Stimulated activated CD8-positive, alpha-beta memory T cell treated with anti-CD3 and anti-CD28 coated beads, Interleukin-15, amount 100 ng/mL, for 24 hours (primary cell): ENCODE measurements at places on chromosomes 5 and 9.

GRCh38 chr9:79824265-79824664 lies 252.5 kb downstream of the TLE4 start:
- no peak for DNase-seq

- DNase-seq: no peak
Observed at GRCh38 chr9:92616199-92616641, 53.7 kb downstream of the IPPK start.

GRCh38 chr5:113375480-113376060 lies 59.2 kb downstream of the TSSK1B start:
- DNase-seq: no peak

GRCh38 chr9:120353506-120353905 lies 226.5 kb downstream of the CDK5RAP2 start:
- DNase-seq: no peak

DNA sequence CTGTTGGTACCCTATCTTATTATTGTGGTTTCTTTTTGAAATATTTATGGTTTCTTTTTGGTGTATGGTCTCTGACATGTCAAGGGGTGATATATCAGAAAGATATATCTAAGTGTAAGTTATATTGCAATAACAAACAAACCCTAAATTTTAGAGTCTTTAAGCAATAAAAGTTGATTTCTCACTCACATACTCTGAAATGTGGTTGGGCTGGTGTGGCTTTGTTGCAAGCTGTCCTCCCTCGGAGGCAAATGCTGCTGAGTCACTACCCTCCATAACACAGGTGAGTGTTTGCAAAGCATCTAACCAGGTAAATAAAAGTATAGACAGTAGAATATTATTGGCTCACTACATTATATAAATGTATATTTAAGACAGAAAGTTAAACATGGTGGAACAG lies 253.2 kb downstream of the CDH18 start:
- DNase-seq: no peak

DNA sequence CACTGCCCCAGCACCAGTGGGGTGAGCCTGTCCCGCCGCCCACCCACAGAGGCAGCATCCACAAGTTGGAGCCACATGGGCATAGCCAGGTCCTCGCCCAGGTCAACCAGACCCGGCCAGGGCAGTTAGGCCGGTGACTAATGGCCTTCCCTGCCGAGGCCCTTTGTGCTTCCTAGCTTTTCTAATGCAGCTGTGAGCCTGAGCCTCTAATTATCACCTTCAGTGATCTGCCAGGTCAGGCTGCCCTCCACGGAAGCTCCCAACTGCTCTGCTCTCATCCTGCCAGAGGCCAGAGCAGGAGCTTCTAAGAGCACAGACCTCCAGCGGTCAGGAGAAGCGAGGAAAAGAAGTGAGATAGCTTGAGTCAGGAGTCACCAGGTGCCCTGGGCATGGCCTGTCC lies 87.1 kb upstream of the PPP1R26 start:
- DNase-seq: no peak

DNA sequence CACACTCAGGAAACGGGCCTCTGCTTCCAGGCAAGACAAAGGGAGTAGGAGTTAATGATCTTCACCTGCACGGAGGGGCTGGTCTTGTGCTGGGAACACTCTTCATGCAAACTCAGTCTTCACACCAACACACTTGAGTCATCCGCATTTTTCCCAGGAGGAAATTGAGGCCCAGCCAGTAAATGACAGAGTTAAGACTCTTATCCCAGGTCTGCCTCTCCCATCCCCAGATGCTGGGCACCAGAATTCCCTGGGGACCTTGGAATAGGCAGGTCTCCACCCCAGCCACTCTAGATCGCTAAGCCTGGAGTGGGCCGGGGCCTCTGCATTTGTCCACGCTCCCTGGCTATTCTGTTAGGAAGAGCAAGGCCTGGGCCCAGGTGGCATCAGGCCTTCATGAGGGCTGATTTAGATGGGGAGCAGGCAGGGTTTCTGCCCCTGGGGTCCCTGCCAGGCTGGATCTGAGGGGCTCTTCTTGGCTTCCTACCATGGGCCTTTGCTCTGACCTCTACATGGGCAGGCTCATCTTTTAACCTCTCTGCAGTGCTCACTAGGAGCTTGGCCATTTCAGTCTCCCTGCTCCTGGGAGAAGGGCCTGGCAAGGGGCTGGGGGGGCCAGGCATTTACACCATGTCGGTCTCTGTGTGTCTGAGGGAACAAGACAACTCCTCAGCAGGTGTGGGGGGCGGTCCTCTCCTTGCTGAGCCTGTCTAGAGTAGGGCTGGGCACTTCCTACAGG lies 77.3 kb downstream of the AMBP start:
- no peak for DNase-seq

GRCh38 chr5:122774519-122774860 lies 390 bp upstream of the SNX2 start:
- DNase-seq: no peak

DNA sequence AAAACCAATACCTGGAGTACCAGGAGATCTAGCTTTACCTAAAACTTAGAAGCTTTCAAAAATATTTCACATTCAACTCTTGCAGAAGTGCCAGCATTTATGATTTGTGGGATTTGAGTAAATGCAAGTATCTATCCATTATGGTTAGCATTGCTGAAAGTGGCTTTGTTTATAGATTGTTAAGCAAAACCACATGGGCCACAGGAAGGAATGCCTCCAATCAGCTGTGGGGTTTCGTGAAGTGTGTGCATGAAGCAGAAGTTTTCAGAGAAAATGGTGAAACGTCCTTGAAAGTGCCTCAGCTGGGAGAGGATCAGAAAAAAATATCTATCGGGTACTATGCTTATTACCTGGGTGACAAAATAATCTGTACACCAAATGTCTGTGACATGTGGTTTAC lies 4.2 kb downstream of the LECT2 start:
- DNase-seq: no peak

- no peak for DNase-seq
Observed at GRCh38 chr5:130286971-130287370, 382.7 kb downstream of the CHSY3 start.

- DNase-seq: no peak
Observed at GRCh38 chr5:111948092-111948841, 191.3 kb upstream of the NREP start.

- DNase-seq: no peak
Observed at GRCh38 chr9:3514786-3515185, 11.0 kb downstream of the RFX3 start.

DNA sequence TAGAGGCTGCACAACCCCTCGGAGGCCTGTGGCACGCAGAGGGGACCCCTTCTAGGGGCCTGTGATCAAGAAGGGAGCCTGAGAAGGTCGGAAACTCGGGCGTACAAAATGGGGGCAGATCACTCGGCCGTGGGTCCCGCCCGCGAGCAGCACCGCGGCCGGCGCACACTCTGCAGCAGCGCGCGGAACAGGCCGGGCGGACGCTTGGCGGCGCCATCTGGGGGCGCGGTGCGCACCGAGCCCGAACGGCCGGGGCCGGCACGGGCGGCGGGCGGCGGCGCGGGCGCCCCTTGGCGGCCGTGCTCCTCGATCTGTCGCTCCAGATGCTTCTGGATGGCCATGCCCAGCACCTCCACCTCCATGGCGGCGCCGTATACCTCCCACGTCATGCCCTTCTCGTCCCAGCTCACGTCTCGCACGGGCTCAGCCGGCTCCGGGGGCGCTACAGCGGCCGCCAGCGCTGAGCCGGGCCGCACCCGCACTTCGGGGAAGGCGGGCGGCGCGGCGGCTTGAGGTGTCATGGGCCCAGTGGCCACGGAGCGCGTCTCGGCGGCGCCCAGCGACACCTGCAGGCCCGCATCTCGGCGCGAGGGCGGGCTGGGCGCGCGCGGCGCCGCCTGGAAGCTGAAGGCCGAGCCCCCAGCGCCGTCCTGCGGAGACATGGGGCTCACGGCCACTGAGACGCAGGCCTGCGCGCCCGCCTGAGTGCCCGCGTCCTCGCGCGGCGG lies 13.1 kb downstream of the GPRIN1 start:
- DNase-seq: no peak

DNA sequence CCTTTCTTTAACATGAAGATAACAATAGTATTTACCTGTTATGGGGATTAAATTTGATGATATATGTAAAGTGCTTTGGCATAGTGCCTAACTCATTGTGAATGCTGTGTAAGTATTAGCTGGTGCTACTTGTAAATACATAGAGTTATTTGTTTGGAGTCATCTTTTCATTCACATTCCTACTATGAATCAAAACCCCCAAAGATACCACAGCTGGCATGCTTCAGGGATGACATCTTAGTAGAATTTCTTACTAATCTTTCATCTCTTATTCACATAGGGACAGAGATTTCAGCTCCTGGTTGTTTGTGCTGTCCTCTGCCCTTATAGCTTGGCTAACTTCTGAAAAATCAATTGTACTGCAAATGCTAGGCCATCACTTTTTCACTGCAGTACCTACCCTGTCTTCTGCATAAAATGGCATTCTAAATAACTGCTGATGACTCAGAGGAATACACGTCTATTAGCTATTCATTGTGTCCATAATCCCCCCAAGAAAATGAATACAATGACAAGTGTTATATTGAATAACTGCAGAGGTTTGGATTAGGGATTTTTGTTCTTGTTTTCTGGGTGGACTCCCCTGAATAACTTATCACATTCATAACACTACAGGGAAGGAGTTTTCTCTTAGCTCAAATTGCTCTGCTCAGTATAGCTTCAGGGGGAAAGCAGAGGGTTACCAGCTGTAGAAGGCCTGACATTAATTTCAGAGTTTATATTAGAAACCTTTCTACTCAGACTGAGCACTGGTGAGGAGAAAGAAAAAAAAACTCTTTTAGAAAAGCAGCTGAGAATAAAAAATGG lies 192.2 kb upstream of the C9orf72 start:
- no peak for DNase-seq

- DNase-seq: no peak
Observed at GRCh38 chr5:123012321-123012720, 24.2 kb downstream of the PPIC start.

GRCh38 chr5:155884041-155884440 lies 442.9 kb upstream of the SGCD start:
- DNase-seq: no peak

GRCh38 chr5:82044010-82044409 lies 72.2 kb downstream of the ATG10 start:
- DNase-seq: no peak

GRCh38 chr5:72205431-72206009 lies 98.2 kb downstream of the MAP1B start:
- no peak for DNase-seq

DNA sequence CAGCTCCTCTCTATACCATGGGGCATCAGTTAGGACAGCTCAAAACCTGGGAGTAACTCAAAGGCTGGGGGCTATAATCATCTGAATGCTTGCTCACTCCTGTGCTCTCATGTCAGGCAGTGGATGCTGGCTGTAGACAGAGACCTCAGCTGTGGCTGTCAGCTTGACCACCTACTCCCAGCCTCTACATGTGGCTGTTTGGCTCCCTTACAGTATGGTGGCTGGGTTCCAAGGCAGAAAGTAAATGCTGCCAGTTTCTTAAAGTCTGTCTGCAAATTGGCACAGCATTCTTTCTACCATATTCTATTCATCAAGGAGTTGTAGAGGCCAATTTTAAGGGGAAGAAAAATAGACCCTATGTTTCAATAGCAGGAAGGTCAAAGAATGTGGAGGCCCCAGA lies 66.9 kb downstream of the TMC1 start:
- no peak for DNase-seq

- DNase-seq: no peak
Observed at GRCh38 chr9:127999461-127999860, 18.7 kb upstream of the EEIG1 start.

DNA sequence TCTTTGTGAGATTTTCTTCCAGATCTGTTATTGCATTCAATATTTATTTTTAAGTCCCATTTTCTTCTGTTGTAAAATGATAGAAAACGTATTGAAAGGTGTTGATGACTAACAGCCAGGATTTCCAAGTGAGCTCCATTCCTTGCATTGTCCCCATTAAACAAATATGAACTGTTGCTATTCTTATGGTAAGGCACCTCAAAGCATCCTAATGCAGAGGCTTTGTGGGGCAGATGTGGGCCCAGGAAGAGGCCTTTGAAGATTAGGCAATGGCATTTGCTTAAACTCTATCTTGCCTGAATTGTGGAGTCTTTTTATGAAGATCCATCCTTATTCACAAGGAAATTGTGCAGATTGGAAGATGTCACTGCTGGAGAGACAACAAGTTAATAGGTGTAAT lies 38.9 kb downstream of the NTRK2 start:
- no peak for DNase-seq

DNA sequence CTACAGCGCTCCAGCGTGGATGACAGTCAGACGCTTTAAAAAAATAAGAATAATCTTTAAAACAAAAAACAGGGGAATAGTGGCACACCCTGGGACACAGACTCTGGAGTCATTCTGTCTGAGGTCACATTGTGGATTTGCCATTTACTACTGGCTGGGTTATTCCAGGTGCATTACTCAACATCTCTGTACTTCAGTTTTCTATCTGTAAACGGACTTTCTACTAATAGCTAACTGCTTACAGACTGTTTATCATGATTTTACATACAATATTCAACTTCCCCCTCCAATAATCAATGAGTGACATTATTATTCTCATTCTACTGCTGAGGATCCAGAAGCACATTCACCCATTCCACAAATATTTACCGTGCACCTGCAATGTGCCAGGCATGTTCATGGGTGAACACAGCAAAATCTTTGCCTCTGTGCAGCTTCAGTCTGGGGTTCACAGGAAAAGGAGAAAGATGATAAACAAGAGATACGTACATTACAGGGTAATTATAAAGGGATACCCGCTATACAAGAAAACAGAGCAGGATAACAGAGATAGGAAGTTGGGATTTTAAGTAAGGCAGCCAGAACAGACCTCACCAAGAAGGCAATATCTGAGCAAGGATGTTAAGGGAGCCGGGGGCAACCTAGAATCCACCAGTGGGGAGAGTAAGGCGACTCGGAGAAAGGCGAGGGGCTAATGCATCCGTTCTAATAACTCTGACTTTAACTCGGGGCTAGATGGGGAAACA lies 984 bp upstream of the RAD23B start:
- no peak for DNase-seq

GRCh38 chr9:79034583-79034982 lies 537.2 kb upstream of the TLE4 start:
- no peak for DNase-seq

DNA sequence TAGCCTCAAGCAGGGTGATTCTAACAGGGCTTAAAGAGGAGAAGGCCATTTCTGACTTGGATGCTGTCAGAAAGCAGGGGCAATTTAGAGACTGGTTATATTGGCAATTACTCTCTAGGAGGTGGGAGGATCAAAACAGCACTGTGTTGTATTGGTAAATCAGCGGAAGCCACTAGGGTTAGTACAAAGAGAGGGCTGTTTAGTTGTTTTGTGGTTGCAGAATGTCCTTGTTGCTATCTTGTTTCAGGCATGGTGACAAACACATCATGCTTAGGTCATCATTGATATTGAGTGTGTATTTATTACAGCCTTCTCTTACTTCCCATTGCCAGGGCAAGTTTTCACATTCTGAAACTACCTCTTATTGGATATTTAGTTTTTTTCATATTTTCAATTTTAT lies 165.3 kb downstream of the TAF11L14 start:
- DNase-seq: no peak

DNA sequence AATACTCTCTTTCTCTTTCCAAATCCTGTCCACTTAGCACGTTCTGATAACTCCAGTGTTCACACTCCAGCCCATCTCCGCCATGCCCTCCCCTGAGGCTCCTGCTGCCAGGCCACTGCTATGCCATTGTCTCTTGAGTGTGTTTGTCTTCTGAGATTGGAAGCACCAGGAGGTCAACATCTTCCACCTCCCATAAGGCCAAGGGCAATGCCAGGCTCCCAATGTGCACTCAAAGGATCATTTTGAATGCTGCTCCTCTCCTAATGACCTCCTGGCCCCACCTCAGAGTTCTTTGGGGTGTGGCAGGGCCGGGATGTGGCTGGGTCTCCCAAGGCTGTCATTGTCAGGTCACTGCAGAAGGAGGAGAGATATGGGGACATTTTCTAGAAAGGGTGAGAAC lies 19.5 kb downstream of the IGIP start:
- no peak for DNase-seq

GRCh38 chr9:76603931-76604570 lies 145.1 kb downstream of the GCNT1 start:
- DNase-seq: no peak
